ENCODE measurements at places on chromosomes 7 and 10.

GRCh38 chr7:44693641-44694313, 54.9 kb upstream of the ZMIZ2 start:
- DNase-seq = peak; percentile 99

DNA sequence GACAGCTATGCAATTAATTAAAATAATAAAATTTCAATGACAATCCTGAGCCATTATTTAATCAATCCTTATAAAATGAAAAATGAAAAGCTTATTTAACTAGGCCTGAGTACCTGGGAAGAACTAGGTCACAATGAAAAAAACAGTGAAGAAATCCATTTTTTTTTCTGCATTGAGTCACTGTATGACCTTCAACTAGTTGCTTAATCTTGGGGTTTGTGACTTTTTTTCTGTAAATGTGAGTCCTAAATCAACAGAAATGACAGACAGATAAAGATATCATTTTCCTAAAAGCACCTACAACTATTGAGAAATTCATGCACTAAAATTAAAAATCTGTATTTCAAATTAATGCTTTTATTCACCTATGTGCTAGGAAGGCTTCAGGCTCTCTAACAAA, 96.8 kb downstream of the TMEM26 start:
- no peak for DNase-seq

GRCh38 chr7:91083855-91084644, 180.2 kb upstream of the FZD1 start:
- DNase-seq = no peak

DNA sequence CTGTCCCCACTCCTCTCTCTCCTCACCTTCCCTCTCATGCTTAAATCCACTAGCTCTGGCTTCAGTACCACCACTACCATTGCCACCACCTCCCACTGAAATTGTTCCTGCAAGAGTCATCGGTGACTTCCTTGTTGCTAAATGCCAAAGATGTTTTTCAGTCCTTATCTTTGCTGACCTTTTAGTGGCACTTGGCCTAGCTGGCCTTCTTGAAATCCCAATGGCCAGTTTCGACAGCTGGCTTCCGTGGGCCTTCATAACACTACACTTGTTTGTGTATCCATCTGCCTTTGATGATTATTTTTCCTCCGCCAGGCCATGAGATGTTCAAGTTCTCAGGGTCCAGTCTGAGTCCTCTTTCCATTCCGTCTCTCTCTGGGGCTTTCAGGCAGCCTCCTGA, 118.2 kb upstream of the NANOS1 start:
- DNase-seq = peak; percentile 23

- no peak for DNase-seq
Observed at GRCh38 chr10:17415046-17415658, 39.2 kb downstream of the ST8SIA6 start.

DNA sequence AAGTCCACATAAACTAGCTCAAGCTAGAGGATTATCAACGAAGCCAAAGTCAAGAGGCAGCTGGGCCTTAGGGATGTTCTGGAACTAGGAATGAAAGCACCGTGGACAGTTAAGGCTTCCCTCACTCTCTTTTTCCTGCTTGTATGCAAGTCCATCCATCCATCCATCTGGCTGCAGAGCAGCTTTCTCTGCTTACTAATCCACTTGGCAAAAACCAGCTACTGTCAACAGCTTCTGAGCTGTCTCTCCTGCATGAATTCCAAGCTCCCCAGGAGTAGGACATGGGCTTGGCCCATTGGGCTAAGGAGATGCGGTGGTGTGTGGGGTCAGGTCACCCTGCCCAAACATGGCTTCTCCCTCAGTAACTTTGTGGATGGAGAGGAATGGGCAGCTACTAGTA, 66.2 kb downstream of the NAMPT start:
- DNase-seq = no peak

DNA sequence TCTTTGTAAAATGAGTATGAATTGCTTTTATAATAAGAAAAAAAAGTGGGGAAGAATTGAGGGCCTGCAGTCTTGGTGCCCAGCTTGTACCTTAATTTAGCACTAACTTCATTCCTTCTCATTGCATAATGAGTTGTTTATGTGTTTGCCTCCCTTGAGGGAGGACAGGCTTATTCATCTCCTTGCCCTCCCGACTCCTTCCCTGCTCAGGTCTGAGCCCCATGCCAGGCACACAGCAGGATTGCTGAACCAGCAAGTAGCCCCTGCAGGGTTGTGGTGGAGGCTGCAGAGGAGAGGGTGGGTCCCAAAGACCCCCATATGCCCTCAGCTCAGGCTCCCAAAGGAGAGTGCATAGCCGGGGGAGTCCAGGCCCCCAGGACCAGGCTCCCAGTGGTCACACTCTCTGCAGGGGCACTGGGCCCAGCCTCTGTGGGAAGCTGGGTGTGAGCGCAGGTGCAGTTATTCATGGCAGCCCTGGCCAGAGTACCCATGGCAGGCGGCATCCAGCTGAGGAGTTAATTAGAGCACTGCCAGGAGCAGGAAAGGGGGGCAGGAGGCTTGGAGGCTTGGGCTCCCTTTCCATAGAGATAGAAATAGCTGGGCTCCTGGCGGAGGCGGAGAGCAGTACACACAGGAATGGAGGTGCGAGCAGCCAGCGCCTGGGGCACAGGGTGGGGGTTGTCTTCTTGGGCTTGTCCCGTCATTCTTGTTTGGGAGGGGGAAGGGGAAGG, 28.2 kb upstream of the GOLGA7B start:
- no peak for DNase-seq

Data from H54 (cell line).